Non-pigmented ciliary epithelial cell (primary cell): ENCODE measurements at places on chromosomes 6 and 20.

DNA sequence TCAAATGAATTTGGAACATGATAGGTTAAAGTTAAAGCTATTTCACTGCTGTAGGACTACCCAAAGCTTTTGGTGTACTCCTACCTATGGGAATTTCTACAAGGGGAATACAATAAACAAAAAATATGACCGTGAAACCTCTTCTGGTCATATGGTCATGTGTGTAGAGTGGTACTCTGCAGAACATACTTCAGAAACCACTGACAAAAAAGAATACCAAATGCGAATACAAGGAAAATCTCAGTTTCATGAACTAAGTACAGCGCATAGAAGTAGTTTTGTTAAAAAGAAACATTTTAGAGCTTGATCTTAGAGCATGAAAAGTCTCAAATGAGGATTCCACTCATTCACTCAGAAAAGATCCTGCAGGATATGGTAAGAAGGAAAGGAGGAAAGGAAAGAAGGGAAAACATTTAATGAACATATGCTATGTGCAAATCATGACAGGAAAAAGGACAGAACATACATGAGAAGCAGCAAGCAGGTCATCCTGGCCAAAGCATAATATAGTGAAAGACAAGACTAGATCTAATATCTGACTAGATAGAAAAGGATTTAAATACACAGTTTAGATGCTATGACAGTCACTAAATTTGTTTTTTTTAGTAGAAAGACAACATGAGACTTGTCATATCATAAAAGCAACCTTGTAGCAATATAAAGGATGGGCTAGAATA is 36.5 kb downstream of the SNX14 start:
- DNase-seq, result no peak

- no peak for DNase-seq
These were observed 89.2 kb downstream of the RPP40 start for GRCh38 chr6:4914420-4915159.

- DNase-seq, result no peak
These were observed 601.2 kb downstream of the CDH26 start for GRCh38 chr20:60559462-60559861.

GRCh38 chr20:15523400-15523799 is 1049.8 kb downstream of the KIF16B start:
- no peak for DNase-seq

GRCh38 chr6:1131285-1132079 is 180.4 kb upstream of the FOXQ1 start:
- peak; percentile 27 for DNase-seq

- no peak for DNase-seq
These were observed 129.6 kb upstream of the EEF1E1 start for GRCh38 chr6:8231956-8232355.

DNA sequence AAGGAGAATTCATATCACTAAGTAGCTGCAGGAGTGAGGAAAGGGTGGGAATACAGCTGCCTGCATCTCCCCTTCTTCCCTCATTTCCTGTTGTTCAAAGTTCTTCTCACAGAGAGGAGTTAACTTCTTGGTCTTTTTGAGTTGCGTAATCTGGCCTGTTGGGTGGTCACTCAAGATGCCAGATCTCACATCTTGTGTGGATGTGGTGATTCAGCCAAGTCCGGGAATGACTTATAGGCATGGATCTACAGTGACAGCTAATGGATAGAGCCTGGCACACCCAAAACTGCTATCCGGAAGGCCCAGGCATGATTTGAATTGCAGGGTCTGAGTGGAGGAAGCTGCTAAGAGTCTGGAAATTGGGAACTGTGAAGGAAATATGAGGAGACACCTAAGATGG is 100.2 kb upstream of the SLC35B3 start:
- no peak for DNase-seq

GRCh38 chr6:77456531-77457248 is 6.6 kb downstream of the HTR1B start:
- peak; percentile 100 for DNase-seq

DNA sequence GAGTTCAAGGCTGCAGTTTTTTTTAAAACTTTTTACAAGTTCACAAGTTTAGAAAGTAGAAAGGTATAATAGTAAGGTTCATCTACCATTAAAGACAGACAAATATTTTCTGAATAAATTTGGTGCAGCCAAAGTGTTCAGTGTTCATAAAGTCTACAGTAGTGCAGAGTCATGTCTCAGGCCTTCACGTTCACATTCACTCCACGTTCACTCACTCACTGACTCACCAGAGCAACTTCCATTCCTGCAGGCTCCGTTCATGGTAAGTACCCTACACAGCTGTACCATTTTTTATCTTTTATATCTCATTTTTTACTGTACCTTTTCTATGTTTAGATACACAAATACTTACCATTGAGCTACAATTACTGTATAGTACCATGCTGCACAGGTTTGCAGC is 67.6 kb downstream of the B4GALT5 start:
- peak; percentile 68 for DNase-seq

DNA sequence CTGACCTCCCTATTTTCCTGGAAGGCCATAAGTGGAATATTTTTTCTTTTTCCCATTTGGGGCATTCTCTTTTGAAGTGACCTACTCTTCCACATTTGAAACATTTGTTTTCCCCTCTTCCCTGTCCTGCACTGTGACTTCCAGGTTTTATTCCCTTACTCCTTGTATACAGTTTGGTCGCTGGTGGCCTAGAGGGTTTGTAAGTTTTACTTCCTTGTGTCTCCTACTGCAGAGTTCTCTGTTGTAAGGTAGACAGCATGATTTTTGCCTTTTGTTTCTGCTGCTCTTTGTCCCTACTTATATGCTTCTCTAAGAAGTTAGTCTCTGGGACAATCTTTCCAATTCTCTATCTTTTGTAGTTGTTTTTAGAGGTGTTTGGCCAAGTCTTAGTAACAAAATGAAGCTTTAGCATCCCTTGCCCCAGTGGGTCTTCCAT is 7.4 kb upstream of the ZNFX1 start:
- no peak for DNase-seq

DNA sequence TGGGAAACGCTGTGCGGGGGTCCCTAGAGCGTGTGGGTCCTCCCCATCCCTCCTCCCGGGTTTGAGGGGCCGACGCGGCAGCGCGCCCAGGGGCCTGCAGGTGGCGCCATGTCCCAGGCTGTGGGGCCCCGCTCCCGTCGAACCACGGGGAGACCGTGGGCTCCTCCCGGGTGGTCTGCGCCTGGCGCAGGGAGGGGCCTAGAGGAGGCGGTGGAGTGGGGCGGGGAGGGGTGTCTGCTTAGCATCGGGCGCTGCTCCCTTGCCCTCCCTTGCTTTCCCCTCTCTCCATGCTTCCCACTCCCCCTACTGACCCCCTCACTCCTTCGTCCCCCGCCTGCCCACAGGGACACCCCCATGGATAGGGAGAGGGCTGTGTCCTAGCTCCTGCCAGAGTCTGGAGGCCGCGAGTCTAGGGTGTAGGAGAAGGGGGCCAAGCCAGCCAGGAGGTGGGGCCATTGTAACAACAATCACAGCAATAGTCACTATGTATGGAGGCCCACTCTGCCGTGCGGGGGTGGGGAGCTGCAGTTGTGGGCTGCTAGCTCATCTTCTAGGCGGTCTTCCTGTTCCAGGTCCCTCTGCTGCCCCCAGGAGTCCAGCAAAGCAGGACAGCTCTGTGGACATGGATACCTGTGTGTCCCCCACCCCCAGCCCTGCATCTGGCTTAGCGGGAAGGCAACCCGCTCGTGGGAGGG is 51.7 kb downstream of the CHMP4B start:
- peak; percentile 20 for DNase-seq

GRCh38 chr20:33963751-33964150 is 30.0 kb upstream of the RALY start:
- no peak for DNase-seq

DNA sequence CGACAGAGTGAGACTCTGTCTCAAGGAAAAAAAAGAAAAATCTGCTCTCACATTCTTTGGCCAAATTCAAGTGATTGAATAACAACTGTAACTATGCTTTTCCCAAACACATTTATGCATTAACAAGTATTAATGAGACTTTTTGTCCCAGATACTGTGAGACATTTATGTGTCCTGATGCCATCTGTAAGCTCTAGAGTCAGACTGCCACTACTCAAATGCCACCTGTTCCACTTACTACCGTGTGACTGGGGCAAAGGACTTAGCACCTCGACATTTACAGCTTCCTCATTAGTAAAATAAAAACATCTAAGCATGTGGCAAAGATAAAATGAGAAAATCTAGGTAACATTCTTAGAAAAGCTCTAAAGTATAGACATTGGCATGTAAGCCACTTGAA is 178.1 kb upstream of the MARCKS start:
- DNase-seq, result no peak

GRCh38 chr20:11186301-11187008 is 512.7 kb upstream of the JAG1 start:
- DNase-seq, result no peak

GRCh38 chr6:159594106-159594749 is 98.8 kb downstream of the SOD2 start:
- no peak for DNase-seq

DNA sequence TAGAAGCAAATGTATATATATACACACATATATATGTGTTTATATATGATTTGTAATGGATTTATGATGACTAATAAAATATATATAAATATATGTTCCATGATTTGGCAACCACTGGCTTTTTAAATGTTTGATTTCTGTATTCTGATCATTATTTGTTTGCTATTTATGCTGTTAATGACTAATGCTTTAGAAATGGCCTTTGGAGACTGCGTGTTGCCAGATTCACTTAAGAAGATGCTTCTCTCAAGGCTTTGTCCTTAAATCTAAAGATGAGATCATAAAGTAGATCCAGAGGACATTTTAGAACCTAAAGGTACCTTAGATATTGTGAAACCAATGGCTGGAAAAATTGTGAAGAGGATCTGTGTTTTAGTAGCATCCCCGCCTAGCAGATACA is 116.0 kb upstream of the SUPT3H start:
- DNase-seq, result no peak

DNA sequence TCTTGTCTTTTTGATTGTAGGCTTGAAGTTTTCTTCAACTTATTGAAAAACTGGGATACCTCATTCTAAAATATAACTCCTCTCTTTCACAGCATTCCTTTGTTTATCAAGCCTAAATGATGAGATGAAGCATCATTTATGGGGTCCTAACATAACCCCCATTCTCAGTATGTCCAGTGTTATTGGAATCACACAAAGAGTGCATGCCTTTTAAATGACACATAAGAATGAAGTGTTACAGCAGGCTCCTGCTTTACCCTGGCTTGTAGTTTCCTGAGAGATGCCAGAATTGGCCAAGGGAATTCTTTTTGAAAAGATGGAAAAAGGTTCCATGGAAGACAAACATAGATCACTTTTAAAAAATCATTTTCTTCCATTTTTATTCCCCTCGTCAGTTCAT is 502.4 kb downstream of the BCKDHB start:
- DNase-seq, result peak; percentile 28

DNA sequence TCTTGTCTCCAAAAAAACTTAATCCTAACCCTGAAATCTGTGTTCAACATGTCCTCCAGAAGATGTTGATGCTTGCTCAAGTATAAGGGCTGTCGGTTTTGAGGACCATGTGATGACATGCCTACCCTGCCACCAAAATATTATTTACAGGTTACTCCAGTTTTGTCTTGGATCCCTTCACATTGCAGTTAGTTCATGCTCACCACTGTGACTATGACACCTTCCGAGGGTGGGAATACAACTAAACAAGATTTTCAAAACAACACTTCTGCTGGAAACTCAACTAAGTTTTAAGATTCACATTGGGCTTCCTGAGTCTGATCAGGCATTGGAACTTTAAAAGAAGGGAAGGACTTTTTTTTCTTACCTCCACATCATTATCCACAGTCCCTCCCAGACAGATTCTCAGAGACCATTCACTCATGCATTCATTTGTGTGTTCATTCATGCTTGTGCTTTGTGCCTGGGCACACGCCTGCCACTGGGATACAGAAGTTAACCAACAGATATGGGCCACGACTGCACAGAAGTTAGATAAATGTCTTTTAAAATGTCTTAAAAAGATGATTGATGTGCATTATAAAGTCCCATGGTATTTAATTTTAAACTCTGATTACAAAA is 118.7 kb upstream of the GJE1 start:
- DNase-seq, result no peak

- no peak for DNase-seq
These were observed 43.2 kb upstream of the OSTM1 start for GRCh38 chr6:108117427-108118358.

DNA sequence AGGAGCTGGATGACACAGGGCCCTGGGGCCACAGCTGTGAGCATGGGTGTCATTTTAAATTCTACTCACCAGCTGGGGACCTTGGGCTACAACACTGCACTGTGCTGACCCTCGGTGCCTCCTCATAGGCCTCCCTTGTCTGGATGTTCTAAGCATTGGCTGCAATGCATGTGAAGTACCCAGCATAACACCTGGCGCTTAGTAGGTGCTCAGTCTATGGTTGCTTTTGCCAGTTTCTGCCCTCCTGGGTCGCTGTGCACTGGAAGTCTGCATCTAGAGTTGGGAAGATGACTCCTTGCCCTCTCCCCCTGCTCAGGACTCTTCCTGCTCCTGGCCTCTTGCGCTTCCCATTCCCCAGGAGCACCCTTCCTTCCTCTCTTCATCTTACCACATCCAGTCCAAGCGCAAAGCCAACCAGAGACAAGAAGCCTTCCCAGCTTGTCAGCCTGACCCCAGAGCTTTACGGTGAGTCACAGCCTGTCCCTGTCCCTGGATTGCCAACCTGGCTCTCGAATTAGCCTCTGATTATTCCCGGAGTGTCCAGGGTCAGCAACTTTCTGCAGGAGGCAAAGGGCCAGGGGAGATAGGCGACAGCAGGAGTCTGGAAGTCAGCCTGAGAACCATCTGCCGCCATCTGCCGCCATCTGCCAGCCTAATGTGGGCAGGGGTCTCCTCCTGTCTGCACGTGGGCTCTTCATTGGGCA is 8.8 kb downstream of the SLC13A3 start:
- no peak for DNase-seq
